ENCODE measurements at places on chromosomes 11 and 22. TPM values are rescaled to one million over a fixed set of nuclear protein-coding genes. Genes with fewer than 3 reads are reported as not detected.

The CSNK2A3 gene
- 0.70 TPM for total RNA-seq

The SOX6 gene
- total RNA-seq = 8.0 TPM

The ACR gene
- total RNA-seq = not detected

The PGA5 gene
- total RNA-seq = not detected

The GRK3 gene
- 0.53 TPM for total RNA-seq

Measured in smooth muscle cell of the coronary artery (primary cell).